ENCODE measurements at places on chromosomes 5 and 9. TPM values are rescaled to one million over a fixed set of nuclear protein-coding genes. Genes with fewer than 3 reads are reported as not detected.

CARTPT gene
- not detected for total RNA-seq

FBXL7 gene
- total RNA-seq, result 1.3 TPM

OBP2A gene
- total RNA-seq, result 0.14 TPM

GNG10 gene
- 59.4 TPM for total RNA-seq

LRRC26 gene
- 1.5 TPM for total RNA-seq

All from A549 treated with Hydrocortisone at 1 μM for 4 hours (cell line).